ENCODE measurements at places on chromosomes 7 and 10.

GRCh38 chr10:35126062-35126529, 550 bp upstream of the CREM start:
- no peak for DNase-seq

DNA sequence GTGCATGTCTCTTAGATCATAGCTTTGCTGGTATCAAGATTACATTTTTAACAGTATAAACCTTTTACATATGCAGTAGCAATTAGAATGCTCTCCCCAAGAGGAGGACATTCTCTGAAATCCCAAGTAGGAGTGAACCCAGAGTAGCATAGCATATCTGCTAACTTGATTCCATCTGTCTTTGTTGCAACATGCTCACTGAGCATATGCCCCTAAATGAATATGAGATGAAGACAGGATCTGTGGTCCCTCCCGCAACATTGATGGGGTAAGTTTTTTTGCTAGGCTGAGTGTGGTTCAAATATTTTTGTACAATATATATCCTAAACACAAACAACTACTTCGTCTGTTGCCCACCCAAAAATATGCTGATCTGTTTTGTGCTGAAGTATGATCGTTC, 534.2 kb upstream of the C7orf33 start:
- DNase-seq: no peak

- DNase-seq: no peak
Observed at GRCh38 chr10:132652936-132653590, 115.5 kb downstream of the INPP5A start.

GRCh38 chr7:31788445-31788844, 101.4 kb downstream of the PPP1R17 start:
- no peak for DNase-seq

GRCh38 chr7:125573126-125573525, 643.5 kb upstream of the POT1 start:
- no peak for DNase-seq

Data from CD4-positive, alpha-beta T cell treated with Interferon gamma for 1 hour (primary cell).